WTC11 (cell line): ENCODE measurements at places on chromosomes 6 and 20.

DNA sequence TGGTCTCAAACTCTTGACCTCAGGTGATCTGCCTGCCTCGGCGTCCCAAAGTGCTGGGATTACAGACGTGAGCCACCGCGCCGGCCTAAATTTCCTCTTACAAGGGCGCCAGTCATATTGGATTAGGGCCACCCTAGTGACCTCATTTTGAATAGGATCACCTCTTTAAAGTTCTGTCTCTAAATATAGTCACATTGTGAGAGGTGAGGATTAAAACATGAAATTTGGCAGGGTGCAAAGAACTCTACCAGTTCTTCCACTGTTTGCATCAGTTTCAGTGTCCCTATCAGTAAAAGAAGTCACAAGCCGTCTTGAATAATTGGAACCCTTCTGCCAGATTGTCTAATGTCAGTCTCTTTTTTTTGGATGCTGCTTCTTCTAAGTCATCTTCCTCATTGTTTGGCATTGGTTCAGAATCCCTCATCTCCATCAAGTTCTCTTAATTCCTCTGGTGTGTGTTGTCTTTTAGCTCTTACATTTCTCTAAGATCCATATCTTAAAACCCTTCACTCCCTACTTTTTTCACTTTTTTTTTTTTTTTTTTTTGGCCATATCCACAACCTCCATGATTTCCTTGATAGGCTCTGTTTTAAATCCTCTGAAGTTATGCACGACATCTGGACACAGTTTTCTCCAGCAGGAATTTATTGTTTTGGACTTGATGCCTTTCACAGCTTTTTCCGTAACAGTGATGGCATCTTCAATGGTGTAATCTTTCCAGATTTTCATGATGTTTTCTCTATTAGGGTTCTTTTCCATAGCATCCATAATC is 56.8 kb downstream of the NCOA3 start:
- no peak for DNase-seq
- H3K4me3 ChIP-seq, result no peak overlapping the region
- peaks cover 65% of the 10 kb centered on the region for H3K4me1 ChIP-seq
- no peaks in the 10 kb centered on the region for H3K27me3 ChIP-seq

GRCh38 chr6:108589244-108589791 is 28.6 kb downstream of the FOXO3 start:
- no peaks in the 10 kb centered on the region for H3K36me3 ChIP-seq
- peak; percentile 76 for DNase-seq
- H3K4me3 ChIP-seq, result peak overlapping the region; percentile 46
- H3K27ac ChIP-seq, result peak overlapping the region; percentile 99
- peaks cover 69% of the 10 kb centered on the region for H3K4me1 ChIP-seq

GRCh38 chr20:16222859-16223411 is 350.3 kb downstream of the KIF16B start:
- no peaks in the 10 kb centered on the region for H3K27me3 ChIP-seq
- no peak overlapping the region for H3K4me3 ChIP-seq
- H3K4me1 ChIP-seq, result no peaks in the 10 kb centered on the region
- no peak overlapping the region for H3K27ac ChIP-seq

GRCh38 chr6:127115084-127115655 is 3.3 kb upstream of the RSPO3 start:
- H3K27me3 ChIP-seq, result peaks cover 50% of the 10 kb centered on the region
- no peak overlapping the region for H3K27ac ChIP-seq
- no peaks in the 10 kb centered on the region for H3K36me3 ChIP-seq
- no peak overlapping the region for H3K4me3 ChIP-seq

- H3K4me3 ChIP-seq, result no peak overlapping the region
- no peaks in the 10 kb centered on the region for H3K27me3 ChIP-seq
- no peaks in the 10 kb centered on the region for H3K36me3 ChIP-seq
- peak; percentile 18 for DNase-seq
- peaks cover 50% of the 10 kb centered on the region for H3K4me1 ChIP-seq
- peak overlapping the region; percentile 80 for H3K27ac ChIP-seq
Observed at GRCh38 chr6:24919056-24919892, 16.5 kb downstream of the RIPOR2 start.

GRCh38 chr6:142679907-142680700 is 264.9 kb downstream of the HIVEP2 start:
- peaks cover 2% of the 10 kb centered on the region; the same call in 1 of the 2 replicates for H3K27me3 ChIP-seq
- peaks cover 7% of the 10 kb centered on the region for H3K36me3 ChIP-seq
- H3K4me1 ChIP-seq, result peaks cover 19% of the 10 kb centered on the region
- no peak overlapping the region for H3K4me3 ChIP-seq

GRCh38 chr6:84457276-84457675 is 229.8 kb upstream of the CEP162 start:
- DNase-seq, result no peak
- H3K4me1 ChIP-seq, result no peaks in the 10 kb centered on the region
- no peak overlapping the region for H3K4me3 ChIP-seq
- no peaks in the 10 kb centered on the region for H3K36me3 ChIP-seq
- H3K27ac ChIP-seq, result no peak overlapping the region

DNA sequence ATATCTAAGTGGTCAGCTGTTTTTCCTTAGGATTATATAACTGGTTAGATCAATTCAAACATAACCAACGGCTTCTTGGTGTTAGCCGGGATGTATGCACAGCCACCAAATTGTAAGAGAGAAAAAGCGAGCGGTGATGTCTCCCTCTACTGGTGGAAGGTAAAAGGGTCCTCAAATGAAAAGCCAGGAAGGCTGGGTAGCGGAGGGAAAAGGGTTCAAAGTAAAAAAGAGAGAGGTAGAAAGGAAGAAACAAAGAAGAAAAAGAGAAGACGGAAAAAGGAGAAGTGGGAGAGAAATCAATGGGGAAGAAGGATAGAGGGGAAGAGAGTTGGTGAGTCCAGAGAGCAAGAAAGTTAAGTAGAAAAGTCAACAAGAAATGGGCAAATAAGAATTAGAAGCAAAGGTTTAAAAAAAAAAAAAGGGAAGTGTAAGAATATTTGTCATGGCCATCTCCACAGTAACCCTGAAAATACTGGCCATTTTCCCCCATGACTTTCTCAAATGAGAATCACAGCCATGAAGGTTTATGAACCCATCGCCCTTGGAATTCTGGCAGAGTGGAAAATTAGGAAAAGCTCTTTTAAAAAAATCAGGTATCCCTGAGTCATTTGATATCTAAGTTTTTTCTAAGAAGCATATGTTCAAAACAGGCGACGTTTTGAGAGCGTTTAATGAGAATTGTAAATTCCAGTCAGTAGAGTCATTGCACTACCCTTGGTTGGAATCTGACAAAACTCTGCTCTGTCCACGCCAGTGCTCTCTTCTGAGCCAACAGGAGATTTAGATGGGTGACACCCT is 155.6 kb upstream of the SNX9 start:
- no peak overlapping the region for H3K4me3 ChIP-seq
- peak; percentile 54 for DNase-seq
- no peak overlapping the region; the same call in 1 of the 2 replicates for H3K27ac ChIP-seq
- H3K36me3 ChIP-seq, result peaks cover 13% of the 10 kb centered on the region; the same call in 1 of the 2 replicates

DNA sequence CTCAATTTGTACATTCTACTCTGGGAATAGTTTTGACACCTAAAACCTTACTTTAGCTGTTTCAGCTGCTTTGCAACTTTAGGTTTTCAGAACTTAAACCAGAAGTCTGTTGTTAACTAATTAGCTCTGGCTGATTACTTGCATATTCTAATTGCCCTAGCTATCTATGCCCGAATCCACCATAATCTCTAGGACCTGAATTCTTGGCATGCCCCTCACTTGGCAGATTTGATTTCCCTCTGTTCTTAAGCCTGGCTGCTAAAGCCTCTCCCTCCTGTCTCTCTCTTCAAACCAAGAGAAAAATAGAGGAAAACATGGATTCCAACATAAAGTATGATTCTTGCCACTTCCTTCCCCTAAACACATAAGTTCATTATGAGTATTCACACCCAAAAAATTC is 35.0 kb upstream of the LIN28B start:
- no peaks in the 10 kb centered on the region for H3K27me3 ChIP-seq
- 0 out of 2 replicates have a peak, but pooled peaks cover 2% of the 10 kb centered on the region for H3K36me3 ChIP-seq
- H3K4me1 ChIP-seq, result peaks cover 16% of the 10 kb centered on the region
- H3K4me3 ChIP-seq, result no peak overlapping the region
- DNase-seq, result no peak

GRCh38 chr20:25199473-25200260 is 4.2 kb downstream of the ENTPD6 start:
- H3K4me3 ChIP-seq, result no peak overlapping the region
- H3K4me1 ChIP-seq, result peaks cover 35% of the 10 kb centered on the region
- no peaks in the 10 kb centered on the region; the same call in 1 of the 2 replicates for H3K27me3 ChIP-seq
- H3K27ac ChIP-seq, result no peak overlapping the region
- DNase-seq, result no peak

GRCh38 chr6:137903933-137904821 is 37.1 kb downstream of the TNFAIP3 start:
- 0 out of 2 replicates have a peak overlapping the region, but pooled peaks have one; percentile 28 for H3K27ac ChIP-seq
- no peaks in the 10 kb centered on the region for H3K27me3 ChIP-seq
- no peak for DNase-seq
- no peaks in the 10 kb centered on the region for H3K36me3 ChIP-seq
- H3K4me1 ChIP-seq, result no peaks in the 10 kb centered on the region
